Skin of body (tissue), 3 donors: ENCODE measurements at places on chromosomes 16 and 17. TPM values are rescaled to one million over a fixed set of nuclear protein-coding genes. Genes with fewer than 3 reads are reported as not detected.

DLX4 gene
- 2.3 TPM for total RNA-seq

STX4 gene
- 26.3 TPM for total RNA-seq

RPH3AL gene
- 4.8 TPM for total RNA-seq

ERAL1 gene
- total RNA-seq = 20.2 TPM

TMEM97 gene
- total RNA-seq = 24.3 TPM

SHISA6 gene
- 3.0 TPM for total RNA-seq

ABCC12 gene
- 0.10 TPM for total RNA-seq

UBB gene
- 1,502 TPM for total RNA-seq

TPSB2 gene
- total RNA-seq = 3.9 TPM

DPEP2 gene
- total RNA-seq = 1.8 TPM

SMG6 gene
- total RNA-seq = 21.1 TPM

METTL9 gene
- 113 TPM for total RNA-seq

DHRS7C gene
- total RNA-seq = 15.9 TPM

TNFRSF17 gene
- 0.30 TPM for total RNA-seq
